ENCODE measurements at places on chromosomes 5 and 9.

DNA sequence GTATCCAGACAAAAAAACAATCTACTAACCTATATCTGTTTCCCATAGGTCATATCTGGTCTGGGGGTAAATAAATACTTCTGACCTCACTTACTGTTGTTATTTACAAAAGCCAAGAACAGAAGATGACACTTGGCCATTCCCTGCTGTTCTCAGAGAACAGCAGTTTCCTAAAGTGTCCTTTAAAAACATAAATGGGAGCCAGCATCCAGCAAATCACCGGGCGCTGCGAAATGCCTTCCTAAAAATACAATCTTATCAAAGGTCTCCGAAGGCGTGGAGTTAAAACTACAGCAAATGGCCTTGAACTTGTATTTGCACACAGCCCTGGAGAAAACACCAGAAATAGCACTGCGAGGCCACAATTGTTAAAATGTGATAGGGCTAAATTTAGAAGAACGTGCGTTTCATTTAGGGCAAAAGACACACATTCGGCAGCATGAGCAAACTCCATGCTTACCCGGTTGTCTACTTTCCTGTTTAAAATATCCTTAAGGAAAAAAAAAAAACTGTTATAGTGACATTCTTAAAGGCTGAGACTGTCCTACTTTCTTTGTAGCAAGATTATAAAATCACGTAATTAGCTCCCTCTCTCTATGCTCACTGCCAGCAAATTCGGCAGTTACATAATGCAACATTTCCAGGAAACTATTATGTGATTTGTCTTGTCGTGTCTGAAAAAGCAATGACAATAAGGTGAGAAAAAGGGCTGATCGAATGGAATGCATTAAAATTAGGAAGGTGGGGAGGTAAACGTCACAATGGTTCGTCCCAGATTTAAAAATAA is 1.5 kb downstream of the NFIL3 start:
- DNase-seq, result no peak

DNA sequence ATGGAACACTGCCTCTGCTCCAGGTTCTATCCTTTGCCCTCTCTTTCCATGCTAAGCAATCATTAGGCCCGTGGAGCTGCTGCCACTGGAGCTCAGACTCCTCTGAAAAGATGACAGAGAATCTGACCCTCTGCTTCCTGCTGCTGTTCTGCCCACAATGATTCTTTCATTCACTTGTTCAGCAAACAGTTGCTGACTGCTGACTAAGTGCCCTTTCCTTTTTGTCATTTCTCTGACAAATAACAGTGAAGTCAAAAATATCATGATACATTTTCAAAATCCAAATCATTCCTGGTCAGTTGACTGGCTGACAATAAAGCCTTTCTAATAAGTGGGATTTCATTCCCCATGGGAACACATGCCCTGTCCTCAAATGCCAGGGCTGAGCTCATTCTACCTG is 110.1 kb downstream of the SIL1 start:
- DNase-seq, result no peak

GRCh38 chr5:1557114-1557873 is 33.5 kb upstream of the LPCAT1 start:
- DNase-seq, result no peak

GRCh38 chr5:149782018-149782894 is 52.1 kb downstream of the PPARGC1B start:
- no peak for DNase-seq

DNA sequence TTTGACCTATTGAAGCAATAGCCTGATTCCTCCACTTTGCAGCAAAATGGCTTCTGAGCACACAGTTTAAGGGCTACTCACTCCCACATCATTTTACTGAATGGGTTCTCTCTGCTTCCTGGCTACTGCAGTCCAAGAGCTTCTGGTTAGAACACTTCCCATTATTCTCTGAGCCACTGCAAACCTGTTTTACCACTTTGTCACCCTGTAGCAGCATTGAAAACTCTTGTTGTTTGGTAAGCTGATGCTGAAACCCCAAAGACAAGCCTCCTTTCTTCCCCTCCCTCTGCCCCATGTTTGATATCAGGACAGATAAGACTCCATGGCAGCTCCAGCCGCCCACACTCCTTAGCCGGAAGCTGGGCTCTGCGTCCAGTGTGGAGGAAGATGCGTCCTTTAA is 84.4 kb upstream of the RARS1 start:
- DNase-seq, result no peak

DNA sequence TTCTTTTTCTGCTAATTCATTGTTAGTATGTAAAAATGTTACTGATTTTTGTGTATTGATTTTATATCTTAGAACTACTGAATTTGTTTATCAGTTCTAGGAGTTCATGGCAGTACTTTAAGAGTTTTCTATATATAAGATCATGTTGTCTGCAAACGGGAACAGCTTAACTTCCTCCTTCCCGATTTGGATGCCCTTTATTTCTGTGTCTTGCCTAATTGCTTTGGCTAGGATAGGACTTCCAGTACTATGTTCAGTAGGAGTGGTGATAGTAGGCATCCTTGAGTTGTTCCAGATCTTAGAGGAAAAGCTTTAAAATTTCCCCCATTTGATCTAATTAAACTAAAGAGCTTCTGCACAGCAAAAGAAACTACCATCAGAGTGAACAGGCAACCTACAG is 20.1 kb downstream of the RCL1 start:
- DNase-seq, result no peak

DNA sequence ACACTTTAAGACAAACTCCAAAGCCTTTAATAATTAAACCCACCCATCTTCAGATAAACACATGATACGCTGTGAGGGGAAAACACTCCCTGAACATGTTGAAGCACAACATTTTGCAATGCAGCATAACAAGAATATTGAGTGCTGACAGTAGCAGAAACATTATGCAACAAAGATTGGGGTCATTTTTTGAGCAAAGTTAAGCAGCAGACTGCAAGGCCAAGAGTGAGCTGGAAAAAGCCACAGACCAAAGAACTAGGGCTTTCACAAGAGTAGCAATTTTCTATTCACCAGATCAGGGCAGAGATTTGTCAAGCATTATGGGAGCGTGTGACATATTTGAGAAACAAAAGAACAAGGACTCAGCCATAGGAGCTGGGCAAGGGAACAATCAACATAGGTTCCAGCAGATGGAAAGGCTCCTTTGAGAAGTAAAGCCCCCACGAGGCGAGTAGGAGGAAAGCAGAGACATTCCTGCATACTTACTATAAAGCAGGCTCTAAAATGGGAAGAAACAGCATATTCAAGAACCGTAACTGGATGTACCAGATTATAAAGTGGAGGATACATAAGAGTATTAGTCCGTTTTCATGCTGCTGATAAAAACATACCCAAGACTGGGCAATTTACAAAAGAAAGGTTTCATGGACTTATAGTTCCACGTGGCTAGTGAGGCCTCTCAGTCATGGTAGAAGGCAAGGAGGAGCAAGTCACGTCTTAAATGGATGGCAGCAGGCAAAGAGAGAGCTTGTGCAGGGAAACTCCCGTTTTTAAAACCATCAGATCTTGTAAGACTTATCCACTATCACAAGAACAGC is 4.8 kb upstream of the TTC23L start:
- no peak for DNase-seq

GRCh38 chr9:130845254-130845653 is 10.2 kb downstream of the ABL1 start:
- no peak for DNase-seq

GRCh38 chr9:82202808-82203207 is 214.2 kb downstream of the SPATA31D1 start:
- DNase-seq, result no peak

GRCh38 chr9:114847492-114848417 is 41.9 kb upstream of the TNFSF15 start:
- DNase-seq, result no peak

- peak; percentile 35 for DNase-seq
These were observed 35.2 kb upstream of the GLDC start for GRCh38 chr9:6680797-6681146.

DNA sequence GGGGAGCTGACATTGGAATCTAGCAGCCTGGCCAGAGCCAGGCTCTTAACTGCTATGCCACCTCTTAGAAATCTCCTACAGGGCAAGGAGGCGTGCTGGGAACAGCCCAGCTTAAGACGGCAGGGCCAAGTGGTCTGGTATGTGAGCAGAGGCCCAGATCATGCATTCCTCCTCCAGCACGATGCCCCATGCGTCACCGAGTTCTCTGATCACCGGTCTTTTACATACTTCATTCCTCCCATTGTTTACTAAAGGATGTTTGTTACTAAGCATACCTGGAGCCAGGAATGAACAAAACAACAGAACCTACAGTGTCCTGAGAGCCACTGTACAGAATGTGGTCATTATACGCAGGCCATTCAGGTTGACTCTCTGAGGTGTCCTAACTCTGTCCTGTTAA is 73.8 kb downstream of the TRIO start:
- DNase-seq, result no peak

- DNase-seq, result no peak
These were observed 66.6 kb upstream of the IFNK start for GRCh38 chr9:27457445-27457844.

- DNase-seq, result no peak
These were observed 135.4 kb upstream of the MAP1B start for GRCh38 chr5:71971862-71972261.

DNA sequence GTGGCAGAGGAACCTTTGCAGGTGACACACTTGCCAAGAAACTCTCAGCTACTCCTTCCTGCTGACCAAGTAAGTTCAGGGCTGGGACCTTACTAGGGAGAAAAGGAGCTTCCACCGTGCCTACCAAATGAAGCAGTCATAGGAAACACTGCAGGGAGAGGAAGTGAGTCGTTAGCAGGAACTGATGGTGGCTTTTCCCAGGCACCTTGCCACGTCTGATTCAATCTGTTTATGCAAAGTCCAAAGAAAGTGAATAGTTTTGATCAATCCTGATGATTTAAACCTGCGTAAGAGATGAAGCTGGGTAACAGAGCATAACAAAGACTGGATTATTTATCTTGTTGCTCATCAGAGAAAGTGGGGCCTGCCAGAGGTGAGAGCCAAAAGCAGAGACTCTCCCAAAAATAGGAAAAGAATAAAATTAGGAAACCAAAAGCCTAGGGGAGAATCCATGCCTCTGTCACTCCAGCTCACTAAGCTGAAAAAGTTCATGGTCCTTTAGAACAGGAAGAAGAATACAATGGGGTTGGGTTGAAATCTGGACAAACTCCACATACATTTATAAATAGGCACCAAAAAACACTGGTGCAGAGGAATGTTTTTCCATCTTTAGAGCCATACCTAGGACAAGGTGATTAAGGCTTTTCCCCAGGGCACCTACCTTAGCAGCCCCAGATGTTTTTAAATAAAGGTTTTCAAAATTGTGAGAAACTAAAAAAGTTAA is 9.3 kb upstream of the PFDN1 start:
- DNase-seq, result no peak

- DNase-seq, result no peak
These were observed 143.7 kb downstream of the LRRC70 start for GRCh38 chr5:62722360-62722759.

- no peak for DNase-seq
These were observed 637.2 kb upstream of the ITGA1 start for GRCh38 chr5:52150501-52150900.

DNA sequence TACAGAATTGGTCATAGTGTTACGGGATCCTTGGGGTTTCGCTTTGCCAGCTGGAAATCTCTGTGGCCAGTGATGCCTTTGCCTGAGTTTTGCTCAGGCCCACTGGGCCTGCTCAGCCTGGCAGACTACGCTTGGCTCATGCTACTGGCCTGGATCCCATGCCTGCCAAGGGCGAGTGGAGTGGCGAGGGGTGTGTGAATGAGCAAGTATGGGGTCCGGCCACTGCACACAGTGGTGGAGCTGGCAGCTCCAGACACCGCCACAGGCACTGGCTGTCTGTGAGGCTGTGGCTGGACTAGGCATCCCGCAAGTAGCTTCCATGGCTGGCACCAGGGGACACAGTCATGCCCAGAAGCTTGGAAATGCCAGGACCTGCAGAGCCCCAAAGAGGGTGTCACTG is 240.3 kb downstream of the ARRDC3 start:
- DNase-seq, result no peak

- no peak for DNase-seq
These were observed 60.3 kb downstream of the DUSP1 start for GRCh38 chr5:172710676-172711075.

- DNase-seq, result no peak
These were observed 478.9 kb downstream of the PSAT1 start for GRCh38 chr9:78775696-78776295.

DNA sequence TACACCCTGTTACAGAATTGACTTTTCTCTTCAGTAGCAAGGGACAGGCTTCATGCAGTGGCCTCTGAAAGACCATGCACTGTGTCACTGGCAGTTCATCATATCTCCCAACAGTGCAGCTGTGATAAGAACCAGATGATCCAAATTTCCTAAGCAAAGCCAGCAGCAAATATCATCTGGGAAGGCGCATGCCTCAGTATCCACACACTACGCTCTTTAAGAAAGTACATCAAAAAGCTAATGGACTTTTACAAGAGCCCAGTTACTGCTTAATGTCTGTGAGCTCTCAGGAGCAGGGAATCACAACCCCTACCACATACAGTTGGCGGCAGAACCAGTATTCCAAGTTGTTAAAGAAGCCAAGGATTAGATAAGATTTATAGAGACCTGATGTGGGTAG is 25.1 kb downstream of the ADAMTSL1 start:
- DNase-seq, result no peak

DNA sequence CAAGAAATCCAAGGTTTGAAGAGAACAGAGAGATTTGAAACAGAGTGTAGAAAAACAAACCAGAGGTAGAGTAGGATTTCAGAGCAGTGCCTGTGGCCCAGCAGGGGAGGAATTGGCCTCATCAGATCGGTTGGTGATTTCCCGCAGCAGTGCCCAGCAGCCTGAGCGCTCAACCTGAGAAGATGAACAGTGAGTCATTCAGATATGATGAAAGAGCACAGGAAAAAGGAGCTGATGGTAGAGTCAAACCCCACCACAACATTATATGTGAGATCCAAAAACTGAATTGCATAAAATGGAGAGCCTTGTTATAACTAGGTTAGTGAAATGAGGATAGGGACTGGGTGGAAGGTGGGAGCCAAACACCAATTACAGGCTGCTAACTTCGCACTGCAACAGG is 248.9 kb downstream of the PIK3R1 start:
- no peak for DNase-seq

DNA sequence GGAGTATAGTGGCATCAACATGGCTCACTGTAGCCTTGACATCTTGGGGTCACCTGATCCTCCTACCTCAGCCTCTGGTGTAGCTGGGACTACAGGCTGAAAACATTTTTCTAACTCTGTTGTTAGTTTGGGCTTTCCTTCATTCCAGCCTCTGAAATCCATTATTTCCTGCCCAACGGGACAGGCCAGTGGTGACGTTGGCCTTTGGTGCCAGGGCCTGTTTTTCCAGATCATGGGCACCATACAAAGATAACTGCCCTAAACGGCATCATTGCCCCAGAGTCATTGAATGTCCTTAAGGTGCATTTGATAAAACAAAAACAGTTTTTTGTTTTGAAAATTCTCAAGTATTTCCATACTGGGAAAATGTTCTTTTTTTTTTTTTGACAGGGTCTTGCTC is 32.1 kb downstream of the PIK3R1 start:
- no peak for DNase-seq
